Smooth muscle cell of the coronary artery (primary cell): ENCODE measurements at places on chromosomes 5 and 9. TPM values are rescaled to one million over a fixed set of nuclear protein-coding genes. Genes with fewer than 3 reads are reported as not detected.

SOWAHA gene
- not detected in 2 replicates for total RNA-seq

IFNK gene
- not detected in 2 replicates for total RNA-seq

GPX3 gene
- 15.8 and 54.4 TPM in 2 replicates for total RNA-seq

CCIN gene
- 2.2 and 5.2 TPM in 2 replicates for total RNA-seq

SELENOP gene
- total RNA-seq: 2.6 and 159 TPM in 2 replicates

PCDH1 gene
- total RNA-seq: 4.0 and 27.5 TPM in 2 replicates

DOK3 gene
- 0.90 and 0.94 TPM in 2 replicates for total RNA-seq

EIF4E1B gene
- not detected in 2 replicates for total RNA-seq

MYOT gene
- not detected in 2 replicates for total RNA-seq

GPR151 gene
- not detected in 2 replicates for total RNA-seq

SLC36A3 gene
- not detected in 2 replicates for total RNA-seq

CDH9 gene
- total RNA-seq: not detected in 2 replicates
